ENCODE measurements at places on chromosomes 2 and 18.

DNA sequence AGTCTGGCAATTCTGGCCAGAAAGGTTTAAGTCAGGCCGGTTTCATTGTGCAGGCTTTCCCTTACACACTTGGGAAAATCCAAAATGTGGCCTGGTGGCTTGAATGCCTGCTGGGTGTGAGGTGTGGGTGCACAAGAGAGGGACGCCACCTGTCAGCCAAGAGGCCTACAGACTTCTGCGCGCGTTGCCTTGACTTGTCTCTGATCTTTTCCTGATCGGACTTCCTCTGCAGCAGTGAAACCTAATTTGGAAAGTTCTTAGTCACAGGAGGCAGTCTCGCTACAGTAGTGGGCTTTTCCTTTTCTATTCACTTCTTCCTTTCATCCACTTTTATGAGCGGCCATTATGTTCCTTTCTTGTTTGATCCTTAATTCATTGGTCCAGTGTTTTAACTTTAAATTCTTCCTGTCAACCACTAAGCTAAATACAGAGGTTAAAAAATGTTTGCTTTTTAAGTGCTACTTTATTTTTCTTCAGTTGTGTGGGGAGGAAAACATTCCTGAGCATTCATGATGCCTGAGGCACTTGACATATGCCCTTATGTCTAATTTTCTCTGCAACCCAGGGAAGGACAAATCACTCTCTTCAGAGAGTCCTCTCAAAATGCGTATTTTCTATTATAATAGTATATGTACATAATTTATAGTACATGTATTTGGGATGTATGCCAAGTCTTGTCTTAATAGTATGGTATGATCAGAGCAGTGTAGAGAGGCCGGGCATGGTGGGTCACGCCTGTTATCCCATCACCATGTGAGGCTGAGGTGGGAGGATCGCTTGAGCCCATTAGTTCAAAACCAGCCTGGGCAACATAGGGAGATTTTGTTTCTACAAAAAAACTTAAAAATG, 128.9 kb downstream of the WDSUB1 start:
- peak; percentile 4 for DNase-seq

DNA sequence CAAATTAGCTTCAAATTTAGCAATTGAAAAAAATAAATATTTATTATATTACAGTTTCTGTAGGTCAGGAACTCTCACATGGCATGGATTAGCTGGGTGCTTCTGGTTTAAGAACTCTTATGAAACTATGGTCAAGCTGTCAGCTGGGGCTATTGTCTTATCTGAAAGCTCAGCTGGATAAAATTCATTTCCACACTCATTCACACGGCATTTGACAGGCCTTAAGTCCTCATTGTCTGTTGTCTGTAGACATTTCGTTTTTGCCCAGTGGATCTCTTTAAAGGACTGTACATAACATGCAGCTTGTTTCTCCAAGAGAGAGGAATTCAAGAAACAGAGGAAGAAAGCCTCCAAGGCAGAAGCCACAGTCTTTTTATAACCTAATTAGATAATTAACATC, 1556.8 kb upstream of the SLC39A10 start:
- no peak for DNase-seq

- DNase-seq: no peak
These were observed 6.8 kb upstream of the CIB4 start for GRCh38 chr2:26647981-26648380.

GRCh38 chr18:79819968-79820351, 22.2 kb downstream of the KCNG2 start:
- DNase-seq: no peak

DNA sequence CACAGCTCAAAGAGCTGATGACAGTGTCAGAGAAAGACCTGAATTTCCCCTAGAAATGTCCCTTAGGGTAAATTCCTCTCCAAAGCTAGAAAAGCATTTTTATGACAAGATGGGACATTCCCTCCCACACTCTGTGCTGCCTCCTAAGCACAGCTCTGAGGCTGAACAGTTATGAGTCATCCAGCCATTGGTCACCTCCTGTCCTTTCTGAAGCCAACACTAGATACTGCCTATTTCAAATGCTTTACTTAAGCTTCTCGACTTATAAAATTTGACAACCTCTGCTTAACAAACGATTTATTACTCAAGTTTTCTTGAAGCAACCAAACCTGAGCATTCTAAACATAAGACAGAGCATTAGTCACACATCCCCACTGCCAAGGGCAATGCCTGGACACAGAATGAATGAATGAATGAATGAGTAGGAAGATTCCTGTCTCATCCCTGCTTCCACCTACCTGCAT, 35.4 kb downstream of the B4GALT6 start:
- DNase-seq: no peak

DNA sequence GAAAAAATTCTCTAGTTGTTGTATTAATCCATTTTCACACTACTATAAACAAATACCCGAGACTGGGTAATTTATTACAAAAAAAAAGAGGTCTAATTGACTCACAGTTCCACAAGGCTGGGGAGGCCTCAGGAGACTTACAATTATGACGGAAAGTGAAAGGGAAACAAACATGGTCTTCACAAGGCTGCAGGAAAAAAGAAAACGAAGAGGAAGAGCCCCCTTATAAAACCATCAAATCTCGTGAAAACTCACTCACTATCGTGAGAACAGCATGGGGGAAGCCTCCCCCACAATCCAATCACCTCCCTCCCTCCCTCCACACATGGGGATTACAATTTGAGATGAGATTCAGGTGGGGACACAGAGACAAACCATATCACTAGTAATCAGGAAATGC, 61.7 kb upstream of the SPTBN1 start:
- DNase-seq: no peak

DNA sequence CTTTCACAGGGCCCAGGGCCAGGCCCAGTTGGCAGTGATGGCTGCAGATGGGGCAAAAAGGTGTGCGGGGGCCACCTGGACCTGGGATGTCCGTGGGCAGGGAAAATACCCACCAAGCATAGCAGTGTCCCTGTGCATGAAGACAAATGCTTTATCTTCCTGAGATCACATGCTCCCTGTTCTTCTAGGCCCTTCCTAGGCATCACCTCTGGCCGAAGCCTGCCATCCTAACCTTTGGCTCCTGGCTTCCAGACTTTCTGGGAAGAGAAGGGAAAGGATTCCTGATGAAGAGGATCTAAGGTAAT, 105.0 kb upstream of the SMAD2 start:
- DNase-seq: no peak

DNA sequence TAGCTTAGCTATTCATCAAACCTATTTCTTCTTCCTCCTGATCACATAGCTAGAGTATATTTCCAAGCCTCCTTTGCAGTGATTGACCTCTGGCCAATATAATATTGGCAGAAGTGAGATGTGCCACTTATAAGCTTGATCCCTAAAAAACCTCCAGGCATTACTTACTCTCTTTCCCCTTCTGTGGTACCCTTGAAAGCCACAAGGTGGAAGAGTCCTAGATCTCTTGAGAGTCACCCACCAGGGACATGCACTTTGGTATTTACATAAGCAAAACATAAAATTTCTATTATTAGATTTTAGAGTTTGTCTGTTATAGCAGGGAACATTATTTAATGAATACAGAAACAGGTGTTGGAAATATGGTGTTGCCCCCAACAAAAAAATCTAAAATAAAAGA, 112.0 kb downstream of the EXOC6B start:
- no peak for DNase-seq

- no peak for DNase-seq
These were observed 67.2 kb downstream of the CUL3 start for GRCh38 chr2:224517963-224518362.

DNA sequence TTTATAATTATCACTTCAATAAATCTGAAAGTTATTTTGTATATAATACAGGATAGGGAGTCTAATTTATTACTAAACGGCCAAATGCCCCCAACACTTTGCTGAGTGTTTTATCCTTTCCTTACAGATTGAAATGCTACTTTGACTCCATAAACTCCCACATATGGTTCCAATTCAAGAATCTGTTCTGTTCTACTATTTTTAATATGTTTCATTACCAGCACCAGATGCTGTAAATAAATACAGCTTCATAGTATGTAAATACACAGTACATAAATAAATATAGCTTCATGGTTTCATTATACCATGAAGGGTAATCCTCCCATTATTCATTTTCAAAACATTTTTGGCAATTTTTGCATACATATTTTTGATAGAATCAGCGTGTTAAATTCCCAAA, 34.0 kb upstream of the MREG start:
- DNase-seq: no peak

DNA sequence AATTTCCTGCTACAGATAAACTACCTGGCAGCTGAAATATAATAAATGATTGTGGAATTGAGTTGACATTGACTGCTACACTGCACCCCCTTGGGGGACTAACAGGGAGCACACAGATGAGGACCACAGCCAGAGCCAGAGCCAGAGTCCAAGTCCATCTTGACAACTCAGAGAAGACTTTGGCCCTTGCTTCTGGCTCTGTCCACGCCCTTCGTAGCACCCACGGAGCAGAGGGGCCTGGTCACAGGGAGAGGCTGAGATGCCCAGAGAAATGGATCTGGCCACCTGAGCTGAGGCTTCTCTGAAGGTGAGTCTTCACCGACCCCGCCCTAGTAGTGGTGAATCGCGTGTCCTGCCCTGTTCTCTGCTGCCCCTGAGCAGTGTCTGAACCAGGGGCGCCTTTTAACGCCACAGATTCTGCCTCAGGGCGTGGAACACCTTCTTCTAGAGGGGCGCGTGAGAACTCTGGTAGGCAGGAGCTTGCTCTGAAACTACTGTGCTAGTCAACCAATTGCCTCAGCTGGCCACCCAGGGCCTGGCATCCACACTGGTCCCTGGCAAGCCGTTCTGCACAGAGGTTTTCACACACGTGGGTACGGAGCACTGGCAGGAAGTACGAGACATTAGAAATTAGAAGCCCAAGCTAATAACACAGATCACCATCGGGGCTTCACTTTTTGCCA, 35.7 kb upstream of the MAT2A start:
- no peak for DNase-seq

DNA sequence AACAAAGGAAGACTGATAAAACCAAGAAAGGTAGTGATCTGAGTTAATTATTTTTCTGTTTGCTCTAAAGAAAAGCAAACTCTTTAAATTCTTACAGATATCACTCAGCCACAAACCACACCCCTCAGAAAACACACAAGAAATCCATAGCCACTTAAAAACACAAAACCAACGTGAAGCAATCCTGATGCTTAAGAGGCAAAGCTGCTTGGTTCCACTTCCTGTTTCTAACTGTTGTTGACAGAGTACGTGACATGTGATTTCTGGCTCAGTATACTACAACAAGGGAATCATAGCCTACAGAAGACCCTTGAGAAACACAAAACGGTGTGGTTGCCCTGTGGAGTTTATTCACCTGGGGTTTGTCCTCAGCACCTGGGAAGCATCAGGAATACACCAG, 240.9 kb upstream of the APCDD1 start:
- no peak for DNase-seq

DNA sequence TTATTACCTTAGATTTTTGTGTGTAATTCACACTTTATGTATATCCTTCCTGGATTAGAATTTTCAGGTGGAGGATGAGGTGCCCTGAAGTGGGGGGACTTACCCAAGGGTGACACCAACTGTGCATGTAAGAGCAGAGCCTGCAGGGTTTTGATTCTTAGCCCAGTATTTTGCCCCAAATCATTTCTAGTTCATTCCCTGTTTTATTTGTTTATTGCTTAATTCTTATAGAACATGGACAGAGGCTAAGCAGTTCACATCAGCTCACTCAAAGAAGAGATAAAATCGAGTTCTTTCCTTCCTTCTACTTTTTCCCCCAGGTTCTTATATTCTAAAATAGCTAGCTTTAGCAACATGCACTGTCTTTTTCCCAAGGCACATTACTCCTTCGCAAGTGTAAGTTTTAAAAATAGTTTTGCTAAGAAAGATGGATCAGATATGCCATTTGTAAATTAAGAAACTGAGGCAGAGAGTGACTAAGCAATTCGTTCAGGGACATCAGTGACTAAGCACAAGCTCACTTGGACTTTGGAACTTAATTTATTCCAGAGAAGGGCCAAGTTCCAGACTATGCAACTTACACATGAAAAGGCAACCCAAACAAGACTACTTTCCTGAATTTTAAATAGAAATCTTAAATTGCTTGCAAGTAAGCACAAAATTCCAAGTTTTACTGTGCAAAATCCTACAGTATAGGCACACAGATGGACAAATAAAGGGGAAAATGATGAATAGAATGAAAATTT, 427.9 kb upstream of the POU3F3 start:
- no peak for DNase-seq

GRCh38 chr2:88199912-88200682, 30.0 kb downstream of the THNSL2 start:
- peak; percentile 48 for DNase-seq

DNA sequence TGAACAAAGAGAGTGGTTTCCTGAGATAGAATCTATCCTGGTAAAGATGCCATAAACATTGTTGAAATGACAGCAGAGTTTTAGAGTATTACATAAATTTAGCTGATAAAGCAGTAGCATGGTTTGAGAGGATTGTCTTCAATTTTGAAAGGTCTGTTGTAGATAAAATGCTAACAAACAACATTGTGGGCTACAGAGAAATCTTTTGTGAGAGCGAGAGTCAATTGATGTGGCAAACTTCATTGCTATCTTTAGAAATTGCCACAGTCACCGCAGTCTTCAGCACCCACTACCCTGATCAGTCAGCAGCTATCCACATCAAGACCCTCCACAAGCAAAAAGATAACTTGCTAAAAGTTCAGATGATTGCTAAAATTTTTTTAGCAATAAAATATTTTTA, 17.5 kb downstream of the VRK2 start:
- DNase-seq: no peak

DNA sequence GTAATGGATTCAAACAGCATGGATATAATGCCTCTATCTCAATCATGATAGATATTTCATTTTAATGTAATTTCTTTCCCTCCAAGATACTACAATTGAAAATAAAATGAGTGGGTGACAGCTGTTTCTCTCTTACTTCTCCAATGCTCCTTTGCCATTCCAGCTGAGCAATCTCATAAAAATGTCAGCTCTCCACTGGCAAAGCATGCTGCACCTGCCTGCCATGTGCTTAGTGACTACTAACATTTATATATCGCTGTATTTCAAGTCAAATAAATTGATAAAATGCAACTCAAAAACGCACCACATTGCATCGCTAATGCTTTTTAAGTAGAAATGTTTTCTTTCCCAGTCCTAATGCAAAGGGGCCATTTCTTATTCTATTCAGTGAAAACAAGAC, 1093.9 kb downstream of the CBLN2 start:
- no peak for DNase-seq

DNA sequence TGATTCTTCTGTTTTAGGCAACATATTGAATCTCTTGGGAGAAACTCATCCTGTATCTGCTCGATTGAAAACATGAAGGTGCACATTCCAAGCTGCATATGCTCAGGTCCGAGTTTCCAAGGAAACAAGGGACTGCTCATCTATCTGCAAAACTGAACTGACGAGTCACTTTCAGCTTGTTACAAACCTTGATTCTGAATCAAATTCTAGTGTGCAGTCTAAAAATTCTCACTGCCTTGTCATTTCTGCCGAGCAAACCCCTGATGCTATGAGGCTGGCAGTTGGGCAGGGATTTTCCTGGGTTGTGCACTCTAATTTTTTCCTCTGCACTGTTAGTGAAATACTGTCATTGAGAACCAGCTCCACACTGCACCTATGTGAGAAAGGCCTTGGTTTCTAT, 101.3 kb upstream of the ETAA1 start:
- DNase-seq: no peak

GRCh38 chr18:34115409-34116081, 109.2 kb downstream of the NOL4 start:
- DNase-seq: no peak
